NCI-H1092 (cell line): ENCODE measurements at places on chromosomes 12 and 14.

DNA sequence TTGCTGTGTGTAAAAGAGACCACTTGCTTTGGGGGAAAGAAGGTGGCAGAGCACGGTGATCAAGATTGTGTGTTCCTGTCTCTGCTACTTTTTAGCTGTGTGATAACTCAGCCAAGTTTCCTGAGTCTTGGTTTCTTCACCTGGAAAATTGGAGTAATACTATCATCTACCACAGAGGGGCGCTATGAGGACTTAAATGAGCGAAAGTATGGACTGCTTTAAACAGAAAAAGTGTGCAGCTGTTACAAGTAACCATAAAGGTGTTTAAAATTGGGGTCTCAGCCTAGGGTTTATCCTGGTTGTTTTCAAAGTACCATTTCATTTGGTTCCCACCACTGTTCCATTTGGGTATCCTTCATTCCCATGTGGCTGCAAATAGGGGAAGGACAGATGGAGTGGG is 65.9 kb upstream of the WSCD2 start:
- DNase-seq, result no peak

GRCh38 chr14:92105893-92106142 is 564 bp downstream of the ATXN3 start:
- no peak for DNase-seq

DNA sequence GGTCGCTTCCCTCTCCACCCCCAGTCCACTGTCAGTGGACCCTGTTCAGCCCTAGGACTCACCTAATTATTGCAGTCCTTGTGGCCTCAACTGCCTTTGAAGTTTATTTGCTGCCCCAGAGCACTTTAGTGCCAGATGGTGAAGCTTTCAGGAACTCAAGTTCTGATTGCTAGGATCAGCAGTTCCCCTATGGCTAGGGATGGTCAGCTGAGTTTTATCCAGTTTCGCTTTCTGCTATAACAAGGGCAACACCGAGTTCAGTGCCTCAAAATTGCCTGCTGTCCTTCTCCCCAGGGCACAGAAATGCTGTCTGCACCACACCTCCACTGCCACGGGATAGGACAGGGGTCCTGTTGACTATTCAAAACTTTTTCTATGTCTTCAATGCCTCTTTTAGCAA is 295.0 kb downstream of the GPHN start:
- no peak for DNase-seq

GRCh38 chr12:78739653-78740052 is 124.9 kb upstream of the SYT1 start:
- no peak for DNase-seq

GRCh38 chr12:125492354-125493270 is 427.4 kb downstream of the AACS start:
- DNase-seq, result no peak

GRCh38 chr12:2323532-2324255 is 270.9 kb downstream of the CACNA1C start:
- DNase-seq, result no peak

DNA sequence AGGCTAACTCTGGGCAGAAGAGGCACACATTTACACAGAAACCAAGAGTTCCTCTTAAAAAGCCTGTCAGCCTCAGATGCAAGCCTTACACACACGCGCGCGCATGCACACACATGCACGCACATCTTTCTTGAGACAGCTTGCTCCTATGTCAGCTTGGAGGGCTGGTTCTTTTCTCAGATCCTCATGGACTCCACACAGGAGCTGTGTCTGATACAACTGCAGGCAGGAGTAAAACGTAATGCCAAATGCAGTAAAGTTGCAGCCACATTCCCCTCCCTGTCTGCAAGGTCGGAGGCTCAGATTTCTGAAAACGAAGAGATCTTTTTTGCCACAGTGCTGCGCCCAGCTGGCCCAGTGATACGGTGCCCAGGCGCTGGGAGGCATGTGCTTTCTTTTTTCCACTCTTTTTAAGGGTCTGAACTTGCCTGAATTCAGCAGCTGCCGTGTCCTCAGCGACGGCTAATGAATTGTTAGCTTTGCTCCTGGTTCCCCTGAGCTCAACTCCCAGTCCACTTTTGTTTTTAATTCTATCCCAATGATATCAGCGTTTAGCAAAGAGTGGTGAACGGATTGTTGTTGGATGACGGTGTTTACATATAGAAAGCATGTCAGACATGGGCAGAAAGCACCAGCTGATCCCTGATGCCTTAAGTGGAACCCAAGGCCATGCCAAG is 72.9 kb upstream of the FOXN3 start:
- peak; percentile 22 for DNase-seq

- DNase-seq, result no peak
Observed at GRCh38 chr14:84421621-84422020, 1108.3 kb upstream of the FLRT2 start.

DNA sequence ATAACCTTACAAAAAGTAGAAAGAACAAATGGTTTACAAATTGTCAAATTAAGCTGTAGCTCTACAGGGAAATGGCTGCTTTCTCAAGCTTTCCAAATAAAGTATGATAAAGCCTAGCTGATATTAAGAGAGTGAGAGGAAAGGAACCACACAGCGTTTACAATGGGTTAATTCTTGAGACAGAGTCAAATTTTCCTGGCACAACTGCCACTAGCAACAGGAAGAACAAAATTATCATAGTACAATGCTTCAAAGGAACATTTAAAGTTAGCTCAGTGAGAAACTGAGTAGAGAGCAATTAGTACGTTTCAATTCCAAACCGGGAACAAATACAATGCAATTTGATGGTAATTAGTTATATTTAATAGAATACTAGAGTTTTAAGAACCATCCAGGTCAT is 116.0 kb downstream of the PPP1R12A start:
- no peak for DNase-seq

GRCh38 chr14:79916281-79916680 is 295.0 kb downstream of the DIO2 start:
- DNase-seq, result no peak

DNA sequence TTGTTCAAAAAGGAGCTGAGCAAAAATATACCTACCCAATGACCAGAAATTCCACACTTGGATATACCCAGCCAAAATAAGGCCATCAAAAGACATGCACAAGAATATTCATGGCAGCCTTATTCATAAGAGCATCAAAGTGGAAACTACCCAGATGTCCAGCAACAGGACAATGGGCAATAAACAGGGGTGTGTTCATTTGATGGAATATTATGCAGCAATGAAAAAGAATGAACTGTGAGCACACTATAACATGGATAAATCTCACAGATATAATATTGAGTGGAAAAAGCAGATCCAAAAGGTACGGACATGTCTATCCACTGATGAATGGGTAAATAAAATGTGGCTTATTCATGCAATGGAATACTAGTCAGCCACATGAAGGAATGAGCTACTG is 209.2 kb upstream of the LHX5 start:
- no peak for DNase-seq

DNA sequence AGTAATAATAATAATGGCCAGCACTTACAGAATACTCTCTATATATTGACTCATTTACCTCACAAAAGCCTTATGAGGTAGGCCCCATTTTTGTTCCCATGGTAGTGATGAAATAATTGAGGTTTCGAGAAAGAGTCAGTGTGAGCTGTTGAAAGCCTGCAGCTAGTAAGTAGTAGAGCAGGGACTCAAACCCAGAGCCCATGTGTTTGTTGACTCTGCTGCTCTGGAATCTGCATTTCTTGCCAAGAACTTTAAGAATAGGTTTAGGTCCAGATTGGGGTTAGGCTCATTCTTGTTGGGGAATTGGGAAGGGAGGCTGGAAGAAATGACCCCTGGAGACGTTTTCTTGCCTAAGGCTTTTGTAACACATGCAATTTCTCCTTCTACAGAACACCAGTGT is 27.9 kb downstream of the DYRK4 start:
- no peak for DNase-seq

DNA sequence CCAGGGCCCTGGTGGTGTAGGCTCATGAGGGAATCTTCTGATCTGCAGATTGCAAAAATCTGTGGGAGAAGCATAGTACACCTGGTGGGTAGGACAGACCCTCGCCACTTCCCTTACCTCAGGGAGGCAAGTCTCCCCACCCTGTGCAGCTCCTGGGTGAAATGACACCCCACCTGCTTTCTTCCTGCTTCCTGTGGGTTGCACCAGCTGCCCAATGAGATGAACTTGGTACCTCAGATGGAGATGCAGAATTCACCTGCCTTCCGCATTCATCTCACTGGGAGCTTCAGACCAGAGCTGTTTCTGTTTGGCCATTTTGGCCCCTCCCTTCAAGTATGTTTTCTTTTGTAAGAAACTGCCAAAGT is 4.7 kb downstream of the CLEC2D start:
- no peak for DNase-seq

DNA sequence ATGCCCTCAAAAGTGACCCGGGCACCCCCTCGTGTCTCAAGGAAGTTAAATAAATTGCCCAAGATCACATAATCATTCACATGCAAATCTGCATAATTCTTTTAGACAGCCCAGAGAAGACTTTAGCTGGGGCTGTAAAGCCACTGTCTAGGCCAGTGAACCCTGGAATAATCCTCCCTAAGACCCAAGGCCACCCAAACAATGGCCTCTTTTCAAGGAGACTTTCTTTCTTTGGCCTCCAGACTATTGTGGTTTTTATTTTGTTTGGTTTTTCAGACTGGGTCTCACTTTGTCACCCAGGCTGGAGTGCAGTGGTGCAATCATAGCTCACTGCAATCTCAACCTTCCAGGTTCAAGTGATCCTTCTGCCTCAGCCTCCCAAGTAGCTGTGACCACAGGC is 10.6 kb downstream of the SVOP start:
- no peak for DNase-seq

GRCh38 chr12:14362352-14362751 is 3.1 kb upstream of the ATF7IP start:
- no peak for DNase-seq

DNA sequence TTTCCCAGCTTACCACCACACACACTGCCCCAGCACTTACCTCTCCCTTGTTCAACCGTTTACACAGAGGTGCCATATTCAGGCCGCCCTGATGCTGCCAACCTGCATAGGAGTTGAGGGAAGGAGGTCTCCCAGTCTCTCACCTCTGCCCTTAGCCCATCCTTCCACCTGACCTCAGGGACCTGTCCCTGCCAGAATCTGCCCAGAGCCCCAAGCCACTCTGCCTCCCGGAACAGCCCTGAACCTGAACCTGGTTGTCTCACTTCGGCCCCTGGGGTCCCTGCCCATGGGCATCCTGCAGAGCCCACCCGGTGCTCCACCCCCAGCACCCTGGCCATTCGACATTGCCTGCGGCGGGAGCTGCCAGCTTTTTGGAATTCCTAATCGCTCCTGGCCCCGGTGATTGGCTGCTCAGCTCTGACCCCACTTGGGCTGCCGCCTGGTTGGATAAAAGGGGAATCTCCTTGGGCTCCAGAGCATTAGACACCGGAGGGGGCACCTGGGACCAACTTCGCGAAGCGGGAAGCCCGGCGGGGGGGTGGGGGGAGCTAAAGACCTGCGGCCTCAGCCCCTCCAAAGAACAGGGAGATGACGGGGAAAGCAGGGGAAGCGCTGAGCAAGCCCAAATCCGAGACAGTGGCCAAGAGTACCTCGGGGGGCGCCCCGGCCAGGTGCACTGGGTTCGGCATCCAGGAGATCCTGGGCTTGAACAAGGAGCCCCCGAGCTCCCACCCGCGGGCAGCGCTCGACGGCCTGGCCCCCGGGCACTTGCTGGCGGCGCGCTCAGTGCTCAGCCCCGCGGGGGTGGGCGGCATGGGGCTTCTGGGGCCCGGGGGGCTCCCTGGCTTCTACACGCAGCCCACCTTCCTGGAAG is at the start of gene VSX2:
Gene VSX2, plus strand, starts transcription at position 476 of the 874 bp plus-strand sequence. Its CDS starts 113 bp downstream, at position 589.
- DNase-seq, result no peak

- DNase-seq, result no peak
Observed at GRCh38 chr12:31405021-31405420, 79.1 kb upstream of the SINHCAF start.

DNA sequence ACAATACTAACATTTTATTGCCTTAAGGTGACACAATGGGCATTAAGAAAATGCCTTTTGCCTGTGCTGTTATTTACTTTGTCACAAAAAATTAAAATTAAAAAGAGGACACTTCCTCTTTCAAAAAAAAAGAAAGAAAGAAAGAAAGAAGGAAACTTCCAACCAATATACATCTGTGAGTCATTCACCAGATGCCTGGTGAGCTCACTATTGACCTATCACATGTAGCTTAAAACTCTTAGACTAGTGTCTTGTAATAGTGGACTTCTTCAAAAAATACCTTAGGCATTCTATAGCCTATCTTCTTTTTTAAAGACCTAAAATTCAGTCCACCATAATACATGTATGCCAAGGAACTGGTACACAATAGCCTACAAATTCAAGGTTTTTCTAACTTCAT is 4.9 kb upstream of the SOX5 start:
- DNase-seq, result no peak

DNA sequence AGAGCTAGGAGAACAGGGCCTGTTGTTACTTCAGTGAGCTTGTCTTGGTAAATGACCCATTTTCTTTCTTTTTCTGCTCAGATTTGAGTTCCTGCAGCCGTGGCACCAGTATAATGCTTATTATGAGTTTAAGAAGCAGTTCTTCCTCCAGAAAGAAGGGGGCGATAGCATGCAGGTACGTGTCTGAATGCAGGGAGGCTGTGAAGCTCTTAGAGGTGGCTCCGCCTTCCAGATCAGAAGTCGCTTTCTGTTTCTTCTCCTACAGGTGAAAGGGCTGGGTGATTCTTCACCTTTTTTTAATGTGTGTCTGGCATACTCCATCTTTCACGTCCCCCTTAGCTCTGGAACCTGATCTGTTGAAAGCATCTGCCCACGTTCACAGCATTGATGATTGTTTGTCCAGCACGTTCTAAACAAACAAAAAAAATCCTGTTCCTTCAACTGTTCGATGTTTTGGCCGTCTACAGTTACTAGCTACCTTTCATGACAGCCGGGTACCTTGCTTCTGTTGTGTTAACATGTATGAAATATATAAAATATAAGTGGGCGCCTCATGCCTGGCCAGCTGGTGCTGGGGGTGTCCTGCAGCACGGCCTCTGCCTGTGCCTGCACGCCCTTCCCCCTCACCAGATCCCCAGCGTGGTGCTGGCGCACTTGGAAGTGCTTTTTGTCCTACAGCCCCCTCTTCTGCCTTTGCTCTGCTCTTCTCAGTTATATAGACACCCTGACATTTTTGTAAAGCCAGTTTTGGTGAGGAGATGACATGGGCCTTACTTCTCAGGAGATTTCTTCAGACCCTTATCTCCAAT is 44.6 kb downstream of the SFSWAP start:
- DNase-seq, result no peak

DNA sequence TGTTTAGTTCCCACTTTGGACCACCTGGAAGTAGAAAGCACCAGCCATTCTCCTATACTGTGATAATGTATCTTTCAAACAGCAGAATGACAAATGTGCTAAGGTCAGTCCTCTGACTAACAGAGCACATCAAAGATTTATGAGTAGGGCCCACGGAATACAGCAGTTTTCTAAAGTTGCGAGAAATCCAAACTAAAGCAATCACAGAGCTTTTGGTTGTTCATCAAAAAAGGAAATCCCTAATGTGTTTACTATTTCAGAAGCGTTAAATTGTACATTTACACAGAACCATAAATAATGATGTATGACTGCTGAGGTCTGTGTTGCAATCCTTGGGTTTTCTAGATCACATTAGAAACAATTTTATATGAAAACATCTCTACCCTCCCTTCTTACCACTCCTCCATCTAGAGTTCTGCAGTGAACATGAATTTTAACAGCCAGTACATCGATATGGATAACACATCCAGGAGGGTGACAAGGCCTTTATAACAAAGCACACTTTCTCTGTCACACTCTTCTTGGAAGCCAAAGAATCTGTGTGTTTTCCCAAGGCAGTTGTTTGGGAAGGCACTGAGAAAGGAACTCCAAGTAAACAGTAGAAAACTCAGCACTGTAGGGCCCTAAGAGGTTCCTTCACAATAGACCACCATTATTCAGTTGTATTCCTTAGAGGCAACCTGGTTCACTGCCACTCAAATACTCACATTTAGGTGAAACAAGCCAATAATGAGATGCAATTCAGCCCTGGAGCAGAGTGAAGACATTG is 7.3 kb downstream of the KITLG start:
- DNase-seq, result no peak

GRCh38 chr12:12992418-12993130 is 7.5 kb downstream of the HEBP1 start:
- no peak for DNase-seq
